ENCODE measurements at places on chromosomes 13 and 19. TPM values are rescaled to one million over a fixed set of nuclear protein-coding genes. Genes with fewer than 3 reads are reported as not detected.

DNA sequence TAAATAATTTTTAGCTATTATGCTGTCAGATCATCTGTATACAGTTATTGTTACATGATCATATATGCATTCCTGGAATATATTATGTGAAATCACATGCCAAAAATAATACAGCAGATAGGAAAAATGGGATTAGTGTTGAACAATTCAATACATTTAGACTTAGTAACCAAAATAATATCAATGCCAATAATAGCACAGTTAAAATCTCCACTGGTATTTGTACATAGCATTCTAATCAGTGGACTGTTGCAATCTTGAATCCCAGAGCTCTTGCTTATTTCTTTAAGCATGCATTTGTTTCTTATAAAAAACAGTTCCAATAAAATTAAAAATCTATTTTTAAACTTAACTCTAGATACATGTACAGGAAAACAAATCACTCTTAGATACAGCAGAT lies 2772.2 kb downstream of the PCDH9 start:
- no peak for DNase-seq

DNA sequence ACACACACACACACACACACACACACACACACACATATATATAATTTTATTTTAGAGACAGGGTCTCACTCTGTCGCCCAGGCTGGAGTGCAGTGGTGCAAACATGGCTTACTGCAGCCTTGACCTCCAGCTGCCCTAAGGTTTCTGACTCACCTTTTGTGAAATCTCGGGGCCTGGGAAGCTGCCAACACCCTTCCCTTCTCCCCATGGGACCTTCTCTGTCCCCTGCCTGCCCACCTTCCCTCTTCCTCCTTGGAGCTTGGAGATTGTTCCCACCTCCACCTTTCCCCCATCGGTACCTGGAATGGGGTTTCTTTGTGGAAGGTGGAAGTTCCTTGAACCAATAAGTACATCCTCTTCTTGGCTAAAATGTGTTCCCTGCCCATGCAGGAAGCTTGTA lies 6.3 kb downstream of the ARRDC5 start:
- no peak for DNase-seq

DNA sequence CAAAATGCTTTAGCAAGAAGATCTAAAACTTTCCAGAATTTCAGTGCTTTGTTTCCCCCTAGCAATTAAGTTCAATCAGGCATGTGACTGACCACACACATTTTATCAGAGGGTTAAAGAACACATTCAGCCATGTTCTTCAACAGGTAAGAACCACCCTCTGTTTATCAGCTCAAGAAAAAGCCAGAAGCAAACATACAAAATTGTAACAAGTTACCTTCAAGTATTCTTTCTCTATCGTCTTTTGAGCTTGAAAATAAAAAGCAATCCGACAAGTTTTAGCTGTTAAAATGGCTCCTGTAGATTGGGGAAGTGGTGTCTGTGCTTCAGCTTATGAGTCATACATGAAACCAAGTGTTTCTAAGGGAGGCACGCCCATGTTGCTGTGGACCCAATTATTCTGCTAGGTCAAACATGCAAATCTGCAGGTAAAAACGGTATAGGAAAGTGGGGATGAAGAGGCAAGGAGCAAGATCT lies at the start of gene ELF1:
Gene ELF1 (minus strand): TSS at position 306 of the 477 bp plus-strand sequence. CDS start 37,262 bp downstream, outside the sequence.
- peak; percentile 74 for DNase-seq

DNA sequence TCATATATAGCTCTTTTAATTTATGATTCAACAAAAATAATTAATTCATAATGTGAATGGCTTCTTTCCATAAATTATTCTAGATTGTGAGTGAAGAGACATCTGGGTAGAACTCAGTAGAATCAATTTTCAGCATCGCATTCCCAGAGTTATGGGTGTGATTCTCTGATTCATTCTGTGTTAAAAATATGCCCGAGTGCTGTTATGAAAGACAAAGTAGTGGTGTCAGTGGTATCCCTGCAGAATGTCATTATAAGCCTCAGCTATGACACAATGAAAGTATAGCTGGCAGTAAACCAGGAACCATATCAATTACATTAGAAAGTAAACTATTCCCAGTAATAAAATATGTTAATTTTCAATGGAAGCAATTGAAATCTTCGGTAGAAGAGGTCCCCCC lies 480.5 kb upstream of the SLITRK1 start:
- DNase-seq: no peak

DNA sequence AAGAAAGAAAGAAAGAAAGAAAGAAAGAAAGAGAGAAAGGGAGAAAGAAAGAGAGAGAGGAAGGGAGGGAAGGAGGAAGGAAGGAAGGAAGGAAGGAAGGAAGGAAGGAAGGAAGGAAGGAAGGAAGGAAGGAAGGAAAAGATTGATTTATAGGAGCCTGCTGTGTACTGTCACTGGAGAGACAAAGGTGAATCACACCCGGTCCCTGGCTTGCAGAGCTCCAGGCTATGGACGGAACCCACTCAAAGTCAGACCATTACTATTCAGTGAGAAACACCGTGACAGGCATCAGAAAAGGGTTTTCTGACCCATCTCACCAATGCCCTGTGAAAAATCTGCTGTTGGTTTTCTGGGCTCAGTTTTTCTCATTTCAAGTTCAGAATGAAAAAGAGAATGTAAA lies 7.3 kb upstream of the CEACAM6 start:
- DNase-seq: no peak

DNA sequence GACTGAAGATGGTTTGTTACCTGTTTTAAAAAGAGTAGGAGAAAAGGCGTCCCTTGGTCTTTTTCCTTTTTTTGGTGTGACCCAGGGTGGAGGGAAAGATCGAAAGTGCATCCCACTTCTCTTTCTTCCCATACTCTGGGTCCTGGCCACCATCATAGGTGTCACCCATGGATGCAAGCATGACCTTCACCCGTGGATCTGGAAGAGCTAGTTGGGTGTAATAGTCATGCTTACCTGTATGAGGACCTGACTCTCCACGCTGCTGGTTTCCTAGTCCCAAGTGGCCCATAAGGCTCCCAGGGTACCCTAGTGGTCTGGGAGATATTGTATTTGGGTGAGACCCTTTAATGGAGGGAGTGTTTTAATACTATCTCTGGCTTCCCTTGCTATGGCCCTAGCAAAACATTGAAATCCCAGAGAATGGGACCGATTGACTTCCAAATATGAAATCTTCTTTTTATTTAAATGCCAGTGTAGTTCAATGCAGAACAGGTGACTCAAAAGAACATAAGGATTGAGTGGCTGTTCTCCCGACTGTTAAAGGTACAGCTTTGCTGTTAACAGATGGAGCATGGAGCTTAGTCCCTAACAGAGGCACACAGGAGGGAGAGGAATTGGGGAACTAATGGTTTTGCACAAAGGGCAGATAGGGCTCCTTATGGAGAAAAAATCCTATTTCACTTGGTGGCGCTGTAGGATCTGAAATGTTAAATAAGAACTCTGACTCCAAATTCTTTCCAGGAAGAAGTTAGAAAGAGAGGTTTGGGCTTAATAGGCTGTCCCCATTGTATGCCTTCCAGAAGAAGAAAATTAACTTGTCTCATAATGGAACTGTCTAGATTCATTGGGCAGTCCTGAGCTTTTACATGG lies 7.0 kb upstream of the ZNF550 start:
- peak; percentile 30 for DNase-seq

Gene TEAD2
- 30.2 TPM for total RNA-seq

Gene SLC10A2
- 0.19 TPM for total RNA-seq

Gene LRRC63
- total RNA-seq: 0.31 TPM

Measured in kidney (tissue), 22 donors.